ENCODE measurements at places on chromosomes 4 and X.

GRCh38 chr4:37825968-37826294, 555 bp upstream of the PGM2 start:
- DNase-seq: no peak

DNA sequence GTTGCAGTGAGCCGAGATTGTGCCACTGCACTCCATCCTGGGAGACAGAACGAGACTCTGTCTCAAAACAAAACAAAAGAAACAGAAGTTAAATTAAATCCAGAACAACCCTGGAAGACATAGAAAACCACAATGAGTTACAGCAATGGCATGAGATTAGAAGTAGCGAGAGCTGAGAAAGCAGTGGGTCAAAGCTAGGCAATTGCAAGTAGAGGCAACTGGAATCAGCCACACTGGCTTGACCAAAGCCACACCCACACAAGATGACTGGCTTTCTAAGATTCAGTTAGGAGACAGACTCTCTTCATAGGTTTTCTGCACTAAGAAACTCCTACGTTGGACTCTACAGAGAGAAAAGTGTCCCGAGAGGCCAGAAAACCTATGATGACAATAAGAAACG, 443.0 kb downstream of the GPM6A start:
- DNase-seq: no peak

GRCh38 chr4:185143601-185143969, 519 bp downstream of the SLC25A4 start:
- no peak for DNase-seq

DNA sequence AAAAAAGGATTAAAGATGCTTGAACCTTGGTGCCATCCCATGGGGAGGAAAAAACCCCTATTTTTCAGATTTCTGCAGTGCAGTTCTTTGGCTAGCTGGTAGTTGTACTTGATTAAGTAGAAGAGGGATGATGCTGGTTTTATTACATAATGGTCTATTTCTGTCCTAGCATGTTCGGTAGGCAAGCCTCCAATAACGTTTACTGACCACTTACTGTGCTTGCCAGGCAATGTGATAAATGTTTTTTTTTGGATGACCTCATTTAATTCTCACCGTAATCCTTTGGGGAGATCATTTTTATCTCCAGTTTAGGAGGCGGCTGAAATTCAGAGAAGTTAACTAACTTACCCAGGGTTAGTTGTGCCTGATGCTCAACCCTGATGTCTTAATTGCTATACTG, 92.1 kb upstream of the RPA4 start:
- no peak for DNase-seq

- no peak for DNase-seq
These were observed 52.1 kb upstream of the LHFPL1 start for GRCh38 chrX:112731793-112732192.

GRCh38 chrX:132488819-132489577, at the start of gene MBNL3:
Gene MBNL3, minus strand, starts transcription at chrX:132489038. Its CDS starts 49,427 bp downstream, at chrX:132439611.
- DNase-seq: peak; percentile 36

DNA sequence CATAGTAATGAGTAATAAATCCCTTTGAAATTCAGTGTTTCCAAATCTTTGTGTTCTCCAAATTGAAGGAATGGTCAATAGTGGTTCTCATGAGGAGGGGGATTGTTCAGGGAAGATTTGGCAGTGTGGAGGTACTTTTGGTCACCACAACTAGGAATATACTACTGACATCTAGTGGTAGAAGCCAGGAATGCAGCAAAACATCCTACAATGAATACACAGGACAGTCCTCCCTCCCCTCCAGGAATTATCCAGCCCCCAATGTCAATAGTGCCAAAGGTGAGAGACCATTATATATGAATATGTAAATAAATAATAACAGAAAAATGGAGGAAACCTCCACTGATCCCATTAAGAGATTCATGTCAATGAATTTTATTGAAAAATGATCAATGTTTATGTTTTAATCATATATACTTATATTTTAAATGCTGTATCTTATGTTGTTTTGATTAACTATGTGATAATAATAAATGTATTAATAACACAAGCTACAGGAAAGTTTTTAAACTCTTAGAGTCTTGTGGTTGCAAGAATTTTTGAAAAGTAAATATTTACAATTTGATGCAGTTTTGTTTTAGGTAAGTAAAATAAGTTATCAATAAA, 14.4 kb upstream of the FAM9A start:
- no peak for DNase-seq

DNA sequence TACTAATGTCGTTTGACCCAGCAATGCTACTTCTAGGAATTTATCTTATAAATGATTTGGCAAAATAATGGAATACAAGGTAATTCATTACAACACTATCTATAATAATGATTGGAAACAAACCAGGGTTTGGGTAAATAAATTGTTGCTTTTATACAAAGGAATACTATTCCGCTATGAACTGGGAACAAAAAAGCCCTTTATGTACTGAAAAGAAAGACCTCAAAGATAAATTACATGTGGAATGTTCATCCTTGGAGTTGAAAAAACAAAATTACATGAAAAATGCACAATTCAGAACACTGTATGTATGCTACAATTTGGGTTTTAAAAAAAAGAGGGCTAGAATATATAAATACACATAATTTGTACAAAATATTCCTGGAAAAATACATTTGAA, 5.2 kb upstream of the NUP54 start:
- no peak for DNase-seq

- no peak for DNase-seq
These were observed 52.6 kb upstream of the LRAT start for GRCh38 chr4:154691229-154691628.

GRCh38 chr4:106116025-106116424, 200.0 kb downstream of the TBCK start:
- no peak for DNase-seq

- no peak for DNase-seq
These were observed 39.6 kb upstream of the DIPK2B start for GRCh38 chrX:45240301-45240700.

GRCh38 chr4:89572224-89572858, 264.6 kb downstream of the SNCA start:
- DNase-seq: no peak

- DNase-seq: no peak
These were observed 5.1 kb upstream of the DCLK2 start for GRCh38 chr4:150072906-150073714.

All from stimulated activated CD4-positive, alpha-beta T cell treated with anti-CD3 and anti-CD28 coated beads, Interleukin-15, amount 100 ng/mL, for 1 hour (primary cell).